ENCODE measurements at places on chromosomes 12 and 14.

- no peak for DNase-seq
Measured at GRCh38 chr14:37597538-37597913, 2.1 kb downstream of the TTC6 start.

DNA sequence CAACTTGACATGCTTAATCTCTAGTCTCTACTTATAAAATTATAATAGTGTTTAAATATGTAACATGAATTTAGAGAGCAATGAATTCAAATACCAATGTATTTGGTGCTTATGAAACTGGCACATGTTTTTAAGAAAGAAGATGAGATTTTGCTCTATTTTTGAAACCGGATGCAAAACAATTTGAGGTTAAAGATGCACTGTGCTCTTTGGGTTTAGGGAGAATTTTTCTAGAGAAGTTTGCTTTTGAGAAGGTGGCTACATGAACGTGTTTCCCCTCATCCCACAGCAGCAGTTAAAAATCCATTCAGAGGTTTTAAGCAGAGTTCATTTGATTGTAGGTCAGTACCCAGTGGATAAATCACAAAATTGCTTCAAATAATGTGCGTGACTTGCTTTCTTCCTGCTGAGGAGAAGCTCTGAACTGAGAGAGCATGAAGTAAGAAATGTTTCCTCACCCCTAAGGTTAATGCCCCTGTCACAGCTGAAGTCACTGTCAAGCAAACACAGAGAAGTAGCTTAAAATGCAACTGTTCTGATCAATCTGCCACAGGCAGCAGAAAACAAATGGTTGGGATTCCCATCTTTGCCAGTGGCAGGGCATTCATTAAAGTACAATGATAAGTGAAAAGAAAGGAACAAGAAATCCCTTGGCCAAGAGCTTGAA is 241.9 kb upstream of the SYT1 start:
- DNase-seq = no peak

- no peak for DNase-seq
Measured at GRCh38 chr12:6745741-6746525, 7.0 kb downstream of the MLF2 start.

DNA sequence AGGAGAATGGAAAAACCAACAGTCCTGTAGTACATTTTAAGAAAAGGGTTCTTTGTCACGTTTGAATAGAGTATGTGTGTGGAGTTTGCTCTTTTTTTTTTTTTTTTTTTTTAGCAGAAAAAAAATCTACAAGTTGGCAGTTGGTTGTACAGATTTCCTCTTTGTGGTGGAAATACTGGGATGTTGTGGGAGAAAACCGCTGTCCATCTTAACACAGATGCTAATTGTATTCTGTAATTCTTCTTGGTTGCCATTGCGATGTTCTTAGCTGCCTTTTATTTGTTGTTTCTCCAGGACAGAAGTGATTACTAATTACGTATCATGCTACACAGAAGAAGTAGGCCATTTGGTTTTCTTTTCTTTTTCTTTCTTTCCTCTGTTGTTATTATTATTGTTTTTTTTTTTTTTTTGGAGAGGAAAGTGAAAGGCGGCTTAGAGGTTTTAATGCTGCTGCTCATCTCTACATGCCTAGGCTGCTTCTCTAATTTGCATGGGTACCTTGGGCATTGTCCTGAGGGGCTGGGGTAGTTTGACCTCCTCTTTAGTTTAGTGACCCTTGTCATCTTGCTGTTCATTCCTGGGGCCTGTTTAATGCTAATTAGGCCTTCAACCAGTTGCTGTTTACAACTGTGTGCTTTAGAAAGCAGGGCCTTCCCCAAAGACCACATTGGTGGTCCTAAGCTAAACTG is 94.7 kb downstream of the TMTC2 start:
- no peak for DNase-seq

DNA sequence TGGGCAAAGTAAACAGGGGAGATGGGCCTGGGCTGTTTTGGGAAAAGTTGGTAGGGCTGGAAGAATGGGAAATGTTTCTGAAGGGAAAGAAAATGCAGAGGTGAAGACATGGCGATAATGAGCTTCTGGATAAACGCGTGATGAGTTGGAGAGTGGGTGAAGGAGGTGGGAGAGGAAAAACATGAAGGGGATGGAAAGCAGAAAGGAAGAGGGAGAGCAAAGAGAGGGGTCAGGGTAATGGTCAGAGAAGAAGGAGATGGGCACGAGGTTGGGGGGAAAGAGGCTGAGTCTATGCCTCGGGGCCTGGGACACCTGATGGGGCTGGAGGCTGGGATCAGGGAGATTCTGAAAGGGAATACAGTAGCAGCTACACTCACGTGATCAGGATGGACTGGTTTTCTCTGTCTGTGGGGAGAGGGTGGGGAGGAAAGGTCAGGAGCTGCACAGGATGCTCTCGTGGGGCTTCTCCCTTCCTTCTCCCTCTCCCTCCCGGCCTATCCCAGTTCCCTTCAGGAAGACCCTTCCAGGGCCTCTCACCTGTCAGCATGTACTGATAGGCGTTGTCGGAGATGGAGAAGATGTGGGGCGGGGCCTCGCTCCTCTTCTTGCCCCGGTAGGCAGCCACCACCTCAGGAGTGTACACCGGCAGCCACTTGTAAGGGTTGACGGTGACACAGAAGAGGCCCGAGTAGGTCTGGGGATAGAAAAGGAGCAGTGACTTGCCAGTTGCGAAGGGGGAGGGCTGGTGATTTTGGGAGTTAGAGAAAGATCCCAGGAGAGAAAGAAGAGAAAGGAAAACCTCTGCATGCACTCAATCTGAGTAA is 3.1 kb downstream of the MYH7 start:
- no peak for DNase-seq

DNA sequence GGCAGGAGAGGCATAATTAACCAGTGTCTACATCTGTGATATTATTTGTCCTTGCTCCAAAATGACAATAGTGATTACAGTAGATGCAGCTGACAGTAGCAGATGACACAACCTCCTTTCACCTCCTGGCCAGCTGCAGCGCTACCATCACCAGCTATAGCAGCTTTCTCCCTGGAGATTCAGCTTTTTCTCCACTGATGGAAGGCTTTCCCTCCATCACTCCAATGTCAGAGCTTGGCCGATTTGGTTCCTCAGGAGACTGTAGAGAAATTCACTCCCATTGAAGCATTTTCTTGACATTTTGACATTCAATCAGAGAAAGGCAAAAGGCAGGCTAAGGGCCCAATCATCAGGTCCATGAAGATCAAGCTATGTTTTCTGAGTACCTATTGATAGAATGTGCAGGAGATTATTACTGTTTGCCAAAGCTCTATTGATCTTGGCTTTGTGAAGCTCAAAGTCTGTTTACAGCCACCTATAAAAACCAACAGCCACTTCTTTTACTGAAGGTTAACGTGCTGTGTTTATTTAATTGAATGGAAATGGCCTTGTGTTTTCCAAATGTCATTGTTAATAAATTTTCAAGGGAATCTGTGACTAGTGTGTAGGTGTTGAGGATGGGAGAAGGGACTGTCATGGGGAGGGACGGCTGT is 785.1 kb downstream of the DIO2 start:
- DNase-seq = no peak

GRCh38 chr14:42994051-42994736 is 1387.5 kb downstream of the LRFN5 start:
- no peak for DNase-seq

GRCh38 chr12:45619736-45620135 is 109.8 kb upstream of the ARID2 start:
- no peak for DNase-seq

DNA sequence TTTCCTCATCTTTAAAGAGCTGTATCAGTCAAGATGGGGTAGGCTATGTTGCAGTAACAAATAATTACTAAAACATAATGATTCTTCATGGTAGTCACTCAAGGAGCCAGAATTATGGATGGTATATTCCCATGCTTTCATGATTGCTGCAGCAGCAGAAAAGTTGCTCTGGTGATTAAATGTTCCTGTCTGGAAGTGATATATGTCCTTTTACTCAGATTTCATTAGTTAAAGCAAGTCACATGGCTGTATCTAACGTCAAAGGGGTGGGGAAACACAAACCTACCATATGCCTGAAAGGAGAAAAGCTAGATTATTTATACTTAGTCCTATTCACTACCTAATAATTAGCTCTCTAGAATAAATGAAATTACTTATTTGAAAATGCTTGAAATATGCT is 594.7 kb downstream of the SOX5 start:
- DNase-seq = no peak

DNA sequence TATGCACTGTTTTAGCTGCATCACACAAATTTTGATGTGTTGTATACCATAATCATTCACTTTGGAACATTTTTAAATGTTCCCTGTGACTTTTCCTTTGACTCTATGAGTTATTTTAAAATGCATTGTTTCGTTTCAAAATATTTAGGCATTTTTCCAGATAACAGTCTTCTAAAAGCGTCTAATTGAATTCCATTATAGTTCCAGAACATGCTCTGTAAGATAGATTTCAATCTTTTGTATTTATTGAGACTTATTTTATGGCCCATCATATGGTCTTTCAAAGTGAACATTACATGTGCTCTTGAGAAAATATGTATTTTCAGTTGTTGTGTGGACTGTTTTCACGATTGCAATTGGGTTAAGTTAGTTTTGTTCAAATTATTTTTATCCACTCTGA is 98.7 kb upstream of the ARHGAP5 start:
- DNase-seq = no peak

DNA sequence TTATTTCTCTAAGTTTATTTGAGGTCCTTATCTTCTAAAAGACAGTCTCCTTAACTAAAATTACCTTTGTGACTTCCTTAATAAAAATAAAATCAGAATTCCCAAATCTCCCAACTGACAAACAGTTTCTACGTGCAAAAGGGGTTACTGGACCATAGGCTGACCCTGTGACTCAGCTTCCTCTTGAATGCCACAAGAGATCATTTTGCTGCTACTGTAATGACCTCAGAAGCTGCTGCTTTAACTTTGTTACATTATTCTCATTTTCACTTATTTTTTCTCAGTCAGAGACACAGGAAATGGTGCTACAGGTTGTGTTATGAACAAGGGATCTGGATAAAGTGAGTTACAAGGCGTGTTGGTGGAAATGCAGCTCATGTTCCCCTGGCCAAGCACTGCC is 132.2 kb upstream of the TMTC2 start:
- no peak for DNase-seq

GRCh38 chr12:89072294-89073026 is 279.8 kb downstream of the DUSP6 start:
- DNase-seq = no peak

GRCh38 chr12:93363841-93364297 is 13.9 kb upstream of the NUDT4 start:
- DNase-seq = no peak

GRCh38 chr14:23153851-23154796 is 29.3 kb downstream of the SLC7A8 start:
- no peak for DNase-seq

DNA sequence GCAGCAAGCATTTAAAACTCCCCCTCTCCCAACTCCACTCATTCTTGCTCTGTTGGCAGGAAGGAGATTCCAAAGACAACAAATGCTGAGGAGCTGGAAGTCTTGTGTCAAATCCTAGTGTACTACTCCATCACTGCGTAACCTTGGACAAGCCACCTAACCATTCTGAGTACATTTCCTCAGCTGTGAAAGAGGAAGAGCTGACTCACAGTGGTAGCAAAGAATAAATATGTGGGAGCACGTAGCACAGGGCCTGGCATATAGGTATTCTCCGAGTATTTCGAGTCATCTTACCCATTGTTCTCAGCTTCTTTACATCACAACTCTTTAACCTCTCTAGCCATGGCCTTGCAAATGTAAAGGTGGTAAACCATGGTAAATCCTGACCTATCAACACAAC is 28.7 kb downstream of the EGLN3 start:
- no peak for DNase-seq

DNA sequence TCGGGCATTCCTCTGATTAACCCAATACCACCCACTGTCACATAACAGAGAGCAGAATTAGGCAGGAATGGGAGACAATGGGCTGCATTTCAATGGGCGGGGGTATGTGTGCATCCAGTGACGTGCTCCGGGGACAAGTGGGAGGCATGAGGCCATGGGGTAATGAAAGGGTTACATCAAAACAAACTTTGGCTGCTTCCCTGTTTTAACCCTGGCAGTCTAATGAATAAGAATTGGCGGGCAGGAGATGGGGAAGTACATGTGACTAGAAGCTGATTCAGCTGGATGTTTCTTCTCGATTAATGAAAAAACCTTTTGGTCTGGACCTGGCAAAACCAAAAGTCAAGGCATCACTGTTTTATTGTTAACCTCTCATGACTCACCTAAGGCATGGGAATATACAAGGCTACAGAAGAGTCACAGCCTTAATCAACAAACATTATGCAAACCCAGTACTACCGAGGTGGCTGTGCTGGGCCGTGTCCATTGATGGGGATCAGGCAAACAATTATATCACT is 44.2 kb downstream of the SOCS2 start:
- DNase-seq = no peak
